HFFc6 (cell line): ENCODE measurements at places on chromosomes 13 and 19. TPM values are rescaled to one million over a fixed set of nuclear protein-coding genes. Genes with fewer than 3 reads are reported as not detected.

The KLK14 gene
- not detected in 2 replicates for total RNA-seq

The ZNF557 gene
- 7.9 to 9.1 TPM (median 8.2 TPM) in 3 replicates for total RNA-seq

DNA sequence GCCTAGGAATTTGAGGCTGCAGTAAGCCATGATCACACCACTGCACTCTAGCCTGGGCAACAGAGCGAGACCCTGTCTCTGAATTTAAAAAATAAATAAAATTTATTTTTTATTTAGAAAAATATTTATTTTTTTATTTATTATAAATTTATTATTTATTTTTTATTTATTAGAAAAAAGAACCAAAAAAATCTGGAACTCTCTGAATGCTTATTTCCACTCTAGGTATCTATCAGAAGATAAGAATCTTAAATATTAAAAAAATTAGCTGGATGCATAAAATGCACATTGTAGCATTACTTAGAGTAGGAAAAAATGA, 82.8 kb downstream of the CDADC1 start:
- no peak for DNase-seq

DNA sequence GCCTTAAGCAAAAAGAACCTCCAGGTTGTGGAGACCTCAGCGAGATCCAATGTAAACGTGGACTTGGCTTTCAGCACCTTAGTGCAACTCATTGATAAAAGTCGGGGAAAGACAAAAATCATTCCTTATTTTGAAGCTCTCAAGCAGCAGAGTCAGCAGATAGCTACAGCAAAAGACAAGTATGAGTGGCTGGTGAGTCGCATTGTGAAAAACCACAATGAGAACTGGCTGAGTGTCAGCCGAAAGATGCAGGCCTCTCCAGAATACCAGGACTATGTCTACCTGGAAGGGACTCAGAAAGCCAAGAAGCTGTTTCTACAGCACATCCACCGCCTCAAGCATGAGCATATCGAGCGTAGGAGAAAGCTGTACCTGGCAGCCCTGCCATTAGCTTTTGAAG, 58.5 kb downstream of the ARHGAP35 start:
- peak; percentile 28 for DNase-seq

GRCh38 chr13:50800091-50800739, 43.3 kb downstream of the DLEU7 start:
- no peak for DNase-seq

GRCh38 chr13:51920267-51920666, 58.5 kb downstream of the CCDC70 start:
- no peak for DNase-seq

The TEX101 gene
- total RNA-seq, result not detected in 3 replicates

GRCh38 chr13:82147526-82147925, 1734.7 kb downstream of the SLITRK1 start:
- DNase-seq, result no peak
